Kidney (tissue), 22 donors: ENCODE measurements at places on chromosomes 1 and 21.
A peak's percentile ranks its signal among the peaks of the same experiment; 100 is the strongest.

DNA sequence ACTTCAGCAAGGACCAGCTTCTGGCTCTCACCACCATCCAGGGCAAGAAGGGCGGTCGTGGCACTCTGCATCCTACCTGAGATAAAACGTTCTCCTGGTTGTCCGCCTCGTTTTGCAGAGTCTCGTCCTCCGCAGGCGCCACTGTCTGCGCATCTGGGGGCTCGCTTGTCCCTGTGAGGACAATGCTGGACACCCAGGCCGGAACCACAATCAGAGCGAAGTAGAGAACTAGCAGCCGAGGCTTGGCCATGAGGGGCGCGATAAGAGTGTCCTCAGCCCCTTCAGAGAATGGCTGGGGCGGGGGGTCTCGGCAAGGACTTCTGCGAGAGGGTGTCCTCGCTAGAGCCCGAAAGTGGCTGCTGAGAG is 505 bp downstream of the OLFML2B start:
- peak; percentile 27 for DNase-seq

GRCh38 chr1:58942759-58943191 is 158.9 kb upstream of the JUN start:
- no peak for DNase-seq

- DNase-seq, result no peak
These were observed 17.2 kb upstream of the BEND5 start for GRCh38 chr1:48793863-48794262.

DNA sequence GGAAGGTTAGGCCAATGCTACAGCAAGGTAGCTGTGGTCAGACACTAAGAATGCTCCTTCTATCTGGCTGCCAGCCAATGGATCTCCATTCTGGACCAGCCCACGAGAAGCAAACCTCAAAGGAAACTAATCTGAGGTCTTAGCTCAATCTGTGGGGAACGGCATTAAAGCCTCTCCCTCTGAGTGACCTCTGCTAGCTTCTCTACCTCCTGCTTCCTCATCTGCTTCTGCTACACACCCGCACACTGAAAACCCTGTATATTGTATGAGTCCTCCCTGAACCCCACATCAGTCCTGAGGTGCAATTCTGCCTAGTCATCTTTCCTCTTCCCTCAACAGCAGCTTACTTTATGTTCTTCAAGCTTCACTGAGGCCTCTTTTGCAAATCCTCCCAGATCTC is 6.9 kb upstream of the GALE start:
- no peak for DNase-seq

DNA sequence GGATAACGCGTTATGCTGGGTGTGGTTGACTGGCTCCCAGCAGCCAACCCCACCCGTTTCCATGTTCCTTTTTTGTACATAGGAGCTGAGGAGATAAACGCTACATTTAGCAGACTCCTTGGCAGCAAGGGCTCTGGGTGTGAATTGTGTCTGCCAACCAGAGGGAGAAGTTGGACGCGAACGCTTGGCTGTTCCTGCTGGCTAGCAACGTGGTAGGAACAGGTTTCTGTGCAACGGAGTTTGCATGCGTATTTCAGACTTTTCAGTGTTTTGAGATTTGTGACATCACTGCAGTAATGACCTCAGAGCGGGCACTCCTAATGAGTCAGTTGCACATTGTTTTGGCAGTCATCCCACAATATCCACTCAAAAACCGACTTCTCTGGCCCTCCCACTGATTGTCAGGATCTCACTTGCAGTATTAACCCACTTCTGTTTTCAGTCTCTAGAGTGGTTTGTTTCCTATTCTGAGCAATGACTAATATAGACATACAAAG is 98.7 kb upstream of the RGS1 start:
- DNase-seq, result no peak

GRCh38 chr1:52402860-52403240 is 1.4 kb downstream of the ORC1 start:
- peak; percentile 23 for DNase-seq

DNA sequence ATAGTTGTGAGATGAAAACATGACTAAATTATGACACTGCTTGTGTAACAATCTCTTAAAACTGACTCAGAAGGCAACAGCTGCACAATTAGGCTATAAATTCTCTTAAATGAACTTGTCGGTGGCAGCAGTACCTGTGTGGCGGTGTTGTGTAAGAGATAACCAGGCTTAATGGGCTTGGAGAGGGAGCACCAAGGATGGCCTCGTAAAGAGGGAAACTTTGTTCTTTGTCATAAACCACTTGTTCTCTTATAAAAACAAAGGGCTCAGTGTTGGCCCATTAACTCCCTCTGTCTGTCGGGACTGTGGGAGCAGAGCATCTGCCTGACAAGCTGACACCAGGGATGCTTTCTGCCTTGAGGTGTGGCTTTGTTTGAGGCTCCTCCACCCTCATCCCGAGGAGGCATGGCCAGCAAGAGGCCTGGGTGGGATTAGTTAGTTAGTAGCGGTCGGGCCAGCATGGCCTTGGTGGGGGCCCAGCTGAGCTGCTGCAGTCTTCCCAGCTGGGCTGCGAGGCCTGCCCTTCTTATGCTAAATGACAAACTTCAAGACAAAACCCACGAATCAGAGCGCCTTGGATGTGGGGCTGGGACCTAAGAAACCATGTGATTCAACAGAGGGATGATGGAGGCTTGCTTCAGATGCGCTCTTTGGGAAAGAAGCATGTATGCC is 171.4 kb downstream of the CAMTA1 start:
- DNase-seq, result peak; percentile 81

GRCh38 chr1:32393832-32394140 is 455 bp downstream of the BSDC1 start:
- DNase-seq, result no peak

DNA sequence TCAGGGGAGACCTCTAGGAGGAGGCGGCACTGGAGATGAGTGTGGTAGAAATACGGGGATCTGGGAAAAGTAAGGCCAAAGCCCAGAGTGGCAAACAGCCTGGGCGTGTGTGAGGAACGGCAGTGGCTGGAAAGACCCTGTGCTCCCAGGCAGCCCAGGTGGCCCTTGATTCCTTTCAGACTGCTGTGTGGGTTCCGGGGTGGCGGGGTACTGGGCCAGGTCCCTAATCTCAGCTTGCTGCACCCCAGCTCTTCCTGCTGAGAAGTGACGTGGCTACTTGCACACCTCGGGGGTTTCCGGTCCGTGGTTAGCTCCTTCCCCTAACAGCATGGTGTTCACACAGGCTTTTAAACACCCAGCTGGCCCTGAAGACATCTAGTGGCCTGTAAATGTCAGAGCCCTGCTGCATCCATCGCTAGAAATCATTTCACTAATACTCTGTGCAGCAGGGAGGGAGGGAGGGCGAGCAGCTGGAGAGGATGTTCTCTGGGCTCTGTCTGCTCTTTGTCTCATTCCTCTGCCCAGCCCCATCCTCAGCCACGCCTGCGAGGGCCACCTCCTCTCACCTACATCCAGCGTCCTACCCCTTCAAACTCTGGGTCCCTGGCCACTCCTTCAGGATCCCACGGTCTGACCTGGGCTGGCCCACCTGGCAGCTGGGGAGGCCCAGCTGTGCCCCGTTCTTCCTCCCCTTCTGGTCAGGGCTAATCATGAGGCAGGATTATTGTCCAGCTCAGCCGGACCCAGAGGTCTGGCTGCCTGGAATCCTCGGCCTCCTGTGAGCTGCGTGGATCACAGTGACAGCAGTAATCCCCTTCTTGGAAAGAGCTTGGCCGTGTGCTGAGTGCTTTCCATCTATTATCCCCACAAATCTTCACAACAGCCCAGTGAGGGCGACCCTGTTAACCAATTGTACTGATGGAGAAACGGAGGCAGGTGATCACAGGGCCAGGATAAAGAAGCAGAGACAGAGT is 7.2 kb downstream of the ZDHHC18 start:
- no peak for DNase-seq

- DNase-seq, result peak; percentile 59
These were observed 46.4 kb downstream of the WNT9A start for GRCh38 chr1:227901239-227901905.

GRCh38 chr1:11052839-11053757 is 6.1 kb upstream of the MASP2 start:
- DNase-seq, result no peak

GRCh38 chr1:216531263-216532239 is 108.3 kb upstream of the USH2A start:
- peak; percentile 27 for DNase-seq

- DNase-seq, result no peak
These were observed 428.1 kb downstream of the PRDM2 start for GRCh38 chr1:14128096-14128495.

DNA sequence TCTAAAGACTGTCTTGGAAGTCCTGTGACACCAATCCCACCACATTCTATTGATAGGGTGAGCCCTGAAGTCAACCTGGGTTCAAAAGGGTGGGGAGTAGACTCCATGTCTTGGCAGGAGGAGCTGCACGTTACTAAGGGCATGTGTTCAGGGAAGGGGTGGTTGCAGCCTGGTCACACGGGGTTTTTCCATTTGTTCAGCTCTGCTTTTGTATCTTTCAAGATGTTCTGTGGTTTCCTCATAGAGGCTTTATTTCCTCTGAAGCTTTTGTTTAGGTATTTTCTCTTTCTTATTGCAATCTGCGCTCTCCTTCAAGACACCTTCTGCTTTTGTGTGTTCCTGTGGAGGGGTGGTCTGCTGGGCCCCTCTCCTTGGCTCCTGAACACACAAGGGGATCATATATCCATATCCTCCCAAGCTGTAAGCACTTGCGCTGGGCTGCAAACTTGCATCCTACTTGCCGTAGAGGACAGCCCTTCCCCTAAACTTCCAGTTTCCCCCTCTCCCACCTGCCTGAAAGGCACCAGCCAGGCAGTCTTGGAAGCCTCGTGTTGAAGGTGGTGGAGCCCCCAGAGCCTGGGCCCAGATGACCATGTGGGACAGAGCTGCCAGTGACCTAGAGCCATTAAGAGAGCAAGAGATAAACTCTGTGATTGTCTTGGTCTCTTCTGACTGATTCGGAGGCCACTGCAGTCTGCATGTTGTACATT is 62.5 kb upstream of the TRAPPC10 start:
- no peak for DNase-seq

DNA sequence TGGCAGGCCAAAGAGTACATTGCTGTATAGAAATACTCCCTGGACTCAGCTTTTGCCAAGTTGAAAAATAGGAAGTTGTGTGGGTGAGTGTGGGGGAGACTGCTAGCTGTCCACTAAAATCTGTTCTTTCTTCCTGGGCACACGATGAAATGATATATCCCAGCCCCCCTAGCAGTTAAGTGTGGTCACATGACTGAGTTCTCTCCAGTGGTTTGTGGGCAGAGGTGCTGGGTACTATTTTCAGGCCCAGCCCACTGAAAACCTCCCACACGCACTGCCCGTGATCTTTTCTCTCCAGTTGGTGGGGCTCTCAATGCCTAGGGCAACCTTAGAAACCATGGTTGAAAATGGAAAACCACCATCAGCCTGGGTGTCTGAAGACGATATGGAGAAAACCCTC is 119.7 kb upstream of the LMO4 start:
- no peak for DNase-seq

DNA sequence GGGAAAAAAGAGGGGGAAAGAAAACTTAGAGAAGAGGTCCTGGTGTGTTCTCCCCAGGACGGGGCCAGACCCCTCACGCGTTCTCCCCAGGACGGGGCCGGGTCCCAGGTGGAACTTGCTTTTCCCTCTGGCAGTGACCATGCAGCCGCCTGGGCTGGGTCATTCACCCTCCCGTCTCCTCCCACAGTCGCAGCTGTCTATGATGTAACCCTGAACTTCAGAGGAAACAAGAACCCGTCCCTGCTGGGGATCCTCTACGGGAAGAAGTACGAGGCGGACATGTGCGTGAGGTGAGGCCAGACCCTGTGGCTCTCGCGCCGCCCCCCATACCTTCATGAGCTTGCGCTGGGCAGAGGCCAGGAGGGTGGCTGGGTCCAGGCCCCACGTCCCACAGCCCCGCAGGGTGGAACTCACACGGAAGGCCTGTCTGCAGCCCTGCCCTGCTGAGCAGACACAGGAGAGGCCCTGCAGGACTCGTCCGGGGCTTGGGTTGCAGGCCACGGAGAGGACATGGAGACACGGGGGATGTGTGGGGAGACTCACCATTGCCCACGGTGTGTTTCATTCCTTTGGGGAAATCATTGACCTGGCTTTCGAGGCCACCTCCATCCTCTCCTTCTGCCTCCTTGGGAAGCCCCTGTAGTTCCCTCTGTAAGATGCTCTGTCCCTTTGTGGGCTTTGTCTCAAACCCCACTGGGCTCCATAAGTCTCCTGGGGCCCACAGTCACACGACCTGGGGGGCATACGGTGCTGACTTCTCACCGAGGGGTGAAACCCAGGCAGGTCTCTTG is 40.7 kb upstream of the TRAPPC10 start:
- DNase-seq, result peak; percentile 67

- no peak for DNase-seq
These were observed 137.8 kb upstream of the RAB4A start for GRCh38 chr1:229133151-229133550.

GRCh38 chr1:238153253-238153652 is 262.5 kb upstream of the ZP4 start:
- no peak for DNase-seq

DNA sequence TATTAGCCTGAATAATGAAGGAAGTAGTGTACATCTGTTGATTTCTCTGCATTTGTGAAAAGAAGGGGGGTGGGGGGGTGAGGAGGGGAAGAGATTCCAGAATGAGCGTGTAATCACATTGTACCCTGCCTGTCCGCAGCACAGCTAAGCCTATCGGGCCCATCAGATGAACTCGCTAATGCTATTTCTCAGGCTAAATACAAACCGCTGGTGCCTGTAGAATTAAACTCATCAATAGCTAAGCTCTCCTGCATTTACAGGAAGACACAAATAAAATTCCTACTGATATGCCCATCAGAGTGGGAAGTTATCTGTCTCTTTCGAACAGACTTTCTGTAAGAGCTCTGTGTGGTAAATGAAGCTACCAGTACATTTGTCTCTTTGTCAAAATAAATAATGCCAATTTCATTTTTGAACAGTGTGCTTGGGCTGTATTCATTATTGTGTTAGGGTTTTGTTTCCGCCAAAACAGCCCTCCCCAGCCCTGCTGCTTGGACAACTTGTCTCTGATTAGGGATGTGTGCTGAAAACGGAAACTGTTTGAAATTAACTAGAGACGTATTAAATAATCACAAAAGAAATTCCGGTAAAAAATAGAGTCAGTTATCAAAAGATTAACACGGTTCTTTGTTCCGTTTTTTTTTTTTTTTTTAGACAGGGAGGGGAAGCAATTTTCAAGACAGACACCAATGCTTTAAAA is 305.4 kb downstream of the TTLL7 start:
- DNase-seq, result peak; percentile 12

DNA sequence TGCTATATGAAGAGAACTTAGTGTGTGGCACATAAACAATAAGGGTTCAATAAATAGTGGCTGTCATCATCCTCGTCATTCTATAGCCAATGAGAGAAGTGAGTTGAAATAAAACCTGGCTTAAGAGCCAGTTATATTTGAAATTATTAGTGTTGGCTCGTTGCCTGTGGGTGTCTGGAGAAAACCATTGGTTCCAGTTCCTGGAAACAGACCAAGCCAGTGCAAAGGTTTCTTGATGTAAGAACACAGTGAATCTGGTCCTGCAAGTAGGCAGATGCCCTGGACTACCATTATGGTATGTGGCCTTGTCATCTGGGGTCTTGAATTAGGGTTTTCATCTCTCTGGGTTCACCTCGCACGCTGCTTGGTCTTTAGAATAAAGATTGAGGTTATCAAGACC is 43.3 kb downstream of the URB2 start:
- DNase-seq, result no peak

- DNase-seq, result no peak
These were observed 25.7 kb downstream of the KCNK1 start for GRCh38 chr1:233639611-233640010.

- no peak for DNase-seq
These were observed 922 bp downstream of the PEX11B start for GRCh38 chr1:145917595-145917994.

GRCh38 chr1:201476670-201477344 is 7.8 kb upstream of the PHLDA3 start:
- DNase-seq, result no peak
